ENCODE measurements at places on chromosomes 5 and 9.
A peak's percentile ranks its signal among the peaks of the same experiment; 100 is the strongest.

GRCh38 chr5:168317521-168318147, 26.2 kb downstream of the WWC1 start:
- no peak for DNase-seq

DNA sequence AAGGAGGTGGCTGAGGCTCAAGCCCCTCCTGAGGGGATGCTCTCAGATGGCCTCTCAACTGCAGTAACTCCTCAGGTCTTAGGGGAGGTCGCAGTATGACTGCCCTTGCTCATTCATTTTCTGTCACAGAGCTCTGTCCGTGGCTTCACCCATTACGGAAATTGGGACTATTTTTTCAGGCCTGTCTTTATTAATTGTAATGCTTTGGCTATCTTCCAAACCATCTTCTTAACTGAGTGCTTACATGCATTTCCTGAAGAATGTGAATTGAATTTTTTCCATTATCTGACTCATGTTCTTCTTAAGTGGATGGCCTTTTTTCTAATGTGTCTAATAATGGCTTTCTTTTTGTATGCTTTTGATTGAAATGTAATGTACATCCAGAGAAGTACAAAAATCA, 36.4 kb upstream of the SV2C start:
- no peak for DNase-seq

DNA sequence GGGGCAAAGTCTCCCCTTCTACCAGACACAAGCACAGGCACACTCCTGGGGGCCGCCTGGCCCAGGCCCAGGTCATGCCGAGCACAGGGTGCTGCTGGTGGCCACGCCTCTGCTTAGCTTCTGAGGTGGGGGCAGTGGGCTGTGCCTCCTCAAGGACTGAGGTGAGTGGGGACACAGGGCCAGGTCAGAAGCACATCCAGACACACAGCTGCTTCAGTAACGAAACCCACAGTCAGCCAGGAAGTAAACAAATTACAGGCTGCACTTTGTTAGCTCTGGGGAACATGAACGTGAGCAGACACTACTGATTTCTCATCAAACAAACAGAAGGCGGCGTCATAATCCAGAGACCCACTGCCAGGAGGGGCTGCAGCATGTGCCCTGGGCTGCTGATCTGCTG, 192.4 kb downstream of the HSPA4 start:
- no peak for DNase-seq

GRCh38 chr5:138641547-138642298, 66.5 kb upstream of the HSPA9 start:
- DNase-seq, result no peak

GRCh38 chr9:91160599-91161464, 200.9 kb downstream of the AUH start:
- DNase-seq, result no peak

DNA sequence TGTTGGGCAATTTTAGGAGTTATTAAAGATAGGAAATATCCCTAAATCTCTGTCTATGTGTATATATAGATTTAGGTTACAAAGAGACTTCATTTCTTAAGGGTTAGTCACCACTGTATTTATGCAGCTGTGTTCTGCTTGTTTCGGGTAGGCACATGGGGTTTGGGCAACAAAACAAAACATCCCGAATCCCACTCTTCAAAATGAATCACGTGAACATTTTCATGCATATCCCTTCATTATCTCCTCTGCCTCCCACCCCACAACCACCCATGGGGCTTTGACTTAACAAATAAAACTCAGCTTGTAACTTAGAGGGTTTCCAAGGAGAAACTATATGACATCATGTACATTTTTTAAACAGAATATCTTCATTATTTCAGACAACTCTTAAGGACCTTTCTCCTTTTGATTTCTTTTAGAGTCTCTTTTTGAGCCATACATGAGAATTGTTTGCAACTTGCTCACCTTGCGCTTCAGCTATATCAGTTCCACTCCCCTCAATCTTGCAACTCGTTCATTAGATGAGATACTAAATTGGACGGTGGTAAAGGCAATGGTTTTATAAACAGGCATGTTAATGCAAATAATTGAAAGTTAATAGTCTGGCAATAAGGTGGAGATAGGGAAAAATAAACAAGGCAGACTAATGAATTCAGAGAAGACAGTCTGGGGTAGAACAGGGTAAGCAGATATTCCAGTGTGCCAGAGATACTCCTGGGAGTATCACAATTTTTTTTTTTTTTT, 136.7 kb downstream of the CD180 start:
- no peak for DNase-seq

- no peak for DNase-seq
Measured at GRCh38 chr5:57986761-57987341, 473.0 kb downstream of the PLK2 start.

DNA sequence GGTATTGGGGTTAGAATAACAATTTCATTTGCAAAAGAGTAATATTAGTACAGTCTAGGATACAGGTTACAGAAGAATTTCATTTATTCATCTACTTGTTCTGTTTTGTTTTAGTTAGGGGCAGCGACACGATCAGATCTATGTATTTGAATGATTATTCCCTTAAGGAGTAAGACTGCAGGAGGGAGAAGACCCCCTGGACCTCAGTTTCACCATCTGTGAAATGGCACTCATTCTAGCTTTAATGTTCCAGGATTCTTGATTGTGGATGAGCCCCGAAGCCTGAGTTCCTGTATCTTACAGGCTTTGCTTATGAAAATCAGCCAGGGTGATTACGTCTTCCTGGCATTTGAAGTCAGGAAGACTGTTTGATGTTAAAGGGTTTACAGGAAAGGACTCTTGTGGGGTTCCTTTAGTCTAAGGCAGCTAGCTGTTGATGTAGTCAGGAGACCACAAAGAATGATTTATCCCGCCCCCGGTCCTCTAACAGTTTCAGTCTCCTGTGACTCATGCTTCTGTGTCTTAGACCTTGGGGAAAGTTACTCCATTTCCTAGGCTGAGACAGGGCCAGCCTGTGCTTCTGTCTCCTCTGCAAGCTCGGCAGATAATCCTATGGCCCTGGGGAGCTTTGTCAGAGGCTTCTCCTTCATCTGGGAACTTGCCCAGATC, 11.5 kb downstream of the SMIM3 start:
- DNase-seq, result peak; percentile 69

DNA sequence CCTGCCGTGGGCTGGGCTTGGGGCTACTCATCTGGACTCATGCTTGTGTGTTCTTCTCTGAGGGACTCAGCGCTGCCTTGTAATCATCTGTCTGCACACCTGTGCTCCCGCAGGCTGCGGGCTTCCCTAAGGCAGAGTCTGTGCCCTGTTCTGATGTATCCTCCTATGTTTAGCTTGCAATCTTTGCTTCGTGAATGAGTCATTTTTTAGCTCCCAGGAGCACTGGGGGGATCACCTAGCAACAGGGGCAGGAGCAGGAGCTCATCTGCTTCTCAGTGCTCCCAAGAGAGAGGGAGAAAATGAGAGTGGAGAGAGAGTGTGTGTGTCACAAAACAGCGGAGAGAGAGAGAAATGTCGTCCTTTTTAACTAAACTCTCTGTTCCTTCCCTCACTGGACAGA, 202.4 kb upstream of the ZNF618 start:
- DNase-seq, result no peak

DNA sequence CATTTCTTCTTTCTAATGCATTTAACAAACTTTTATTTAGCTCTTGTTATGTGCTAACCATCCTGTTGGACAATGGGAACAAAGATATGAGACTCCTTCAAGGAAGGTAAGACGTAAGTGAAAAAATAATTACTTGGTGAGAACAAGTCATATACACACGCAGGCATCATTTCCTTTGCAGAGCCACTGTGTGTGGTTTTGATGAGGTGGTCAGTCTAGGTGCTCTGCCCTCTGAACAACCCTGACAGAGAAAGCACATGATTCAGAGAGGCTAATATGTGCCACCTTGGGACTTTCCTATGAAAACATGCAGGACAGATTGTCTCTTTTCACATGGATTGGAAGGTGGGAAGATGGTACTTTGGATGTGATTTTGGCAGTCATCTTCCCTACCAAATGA, 1162.5 kb upstream of the DMAC1 start:
- DNase-seq, result no peak

DNA sequence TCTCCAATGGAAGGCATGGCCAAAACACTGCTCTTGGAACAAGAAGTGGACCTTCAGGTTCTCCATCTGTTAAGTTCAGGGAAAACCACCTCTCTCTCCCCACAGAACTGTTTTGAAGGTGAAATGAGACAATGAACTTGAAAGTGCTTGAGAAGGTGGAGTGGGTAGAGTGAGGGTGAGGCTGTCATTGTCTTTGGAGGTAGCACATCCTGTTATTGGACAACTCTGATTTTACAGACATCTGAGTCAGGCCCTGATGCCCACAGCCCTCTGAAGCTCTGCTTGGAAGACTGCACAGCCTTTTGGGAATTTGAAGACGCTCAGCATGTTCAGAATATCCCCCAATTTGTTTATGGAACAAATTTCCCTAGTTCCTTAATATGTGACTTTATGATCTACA, 27.6 kb upstream of the TEX48 start:
- DNase-seq, result no peak

- DNase-seq, result no peak
Measured at GRCh38 chr9:124274738-124275137, 17.0 kb downstream of the NEK6 start.

- DNase-seq, result no peak
Measured at GRCh38 chr9:96031366-96031824, 155.9 kb downstream of the ERCC6L2 start.

- DNase-seq, result no peak
Measured at GRCh38 chr5:170067152-170067551, 38.5 kb upstream of the FOXI1 start.

- no peak for DNase-seq
Measured at GRCh38 chr9:98287384-98287783, 31.9 kb upstream of the TBC1D2 start.

- no peak for DNase-seq
Measured at GRCh38 chr5:178304761-178305645, 72.4 kb upstream of the PHYKPL start.

DNA sequence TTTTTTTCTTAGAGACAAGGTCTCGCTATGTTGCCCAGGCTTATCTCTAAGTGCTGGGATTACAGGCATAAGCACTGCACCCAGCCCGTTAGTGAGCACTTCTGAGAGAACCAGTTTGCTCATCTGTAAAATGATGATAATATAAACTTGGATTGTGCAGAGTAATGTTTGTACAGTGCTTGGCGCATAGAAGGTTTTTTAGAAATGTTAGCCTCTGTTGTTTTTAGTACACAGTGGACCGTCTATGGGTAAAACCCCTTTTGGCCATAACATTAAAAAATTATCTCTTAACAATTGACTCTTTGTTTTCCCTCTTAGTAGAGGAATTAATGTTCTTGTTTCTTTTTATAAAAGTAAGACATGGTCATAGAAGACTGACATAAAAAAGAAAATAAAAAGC, 202.1 kb downstream of the PCSK5 start:
- DNase-seq, result no peak

- no peak for DNase-seq
Measured at GRCh38 chr5:151348789-151349188, 1.4 kb upstream of the SLC36A2 start.

DNA sequence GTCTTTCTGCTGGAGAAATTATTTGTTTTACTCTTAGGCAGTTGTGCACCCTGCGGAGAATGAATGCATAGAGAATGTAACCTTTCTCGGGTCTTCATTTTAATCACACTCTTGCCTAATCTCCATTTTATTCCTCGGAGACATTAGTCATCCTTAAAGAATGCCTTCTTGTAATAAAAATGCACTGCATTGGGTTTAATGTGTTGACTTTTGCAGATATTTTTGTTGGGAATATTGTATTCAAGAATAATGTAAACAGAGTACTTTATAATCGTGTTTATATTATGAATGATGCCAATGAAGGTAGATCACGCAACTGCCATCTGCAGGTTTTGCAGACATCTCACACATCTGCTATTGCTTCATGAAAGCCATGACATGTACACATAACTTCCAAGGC, 1093.9 kb upstream of the CDH6 start:
- DNase-seq, result no peak

DNA sequence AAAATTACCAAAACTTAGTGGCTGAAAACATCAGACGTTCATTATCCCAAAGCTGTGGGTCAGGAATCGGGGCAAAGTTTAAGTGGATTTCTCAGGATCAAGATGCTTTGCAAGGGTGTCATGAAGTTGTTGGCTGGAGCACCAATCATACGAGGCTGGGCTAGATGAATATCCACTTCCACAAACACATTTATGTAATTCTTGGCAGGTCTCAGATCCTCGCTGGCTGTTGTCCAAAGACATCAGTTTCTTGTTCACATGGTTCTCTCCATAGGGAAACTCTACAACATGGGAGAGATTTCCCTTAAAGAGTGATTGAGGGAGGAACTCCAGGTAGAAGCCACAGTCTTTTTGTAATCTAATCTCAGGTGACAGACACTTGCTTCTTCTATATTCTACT, 20.2 kb upstream of the CCDC192 start:
- no peak for DNase-seq

DNA sequence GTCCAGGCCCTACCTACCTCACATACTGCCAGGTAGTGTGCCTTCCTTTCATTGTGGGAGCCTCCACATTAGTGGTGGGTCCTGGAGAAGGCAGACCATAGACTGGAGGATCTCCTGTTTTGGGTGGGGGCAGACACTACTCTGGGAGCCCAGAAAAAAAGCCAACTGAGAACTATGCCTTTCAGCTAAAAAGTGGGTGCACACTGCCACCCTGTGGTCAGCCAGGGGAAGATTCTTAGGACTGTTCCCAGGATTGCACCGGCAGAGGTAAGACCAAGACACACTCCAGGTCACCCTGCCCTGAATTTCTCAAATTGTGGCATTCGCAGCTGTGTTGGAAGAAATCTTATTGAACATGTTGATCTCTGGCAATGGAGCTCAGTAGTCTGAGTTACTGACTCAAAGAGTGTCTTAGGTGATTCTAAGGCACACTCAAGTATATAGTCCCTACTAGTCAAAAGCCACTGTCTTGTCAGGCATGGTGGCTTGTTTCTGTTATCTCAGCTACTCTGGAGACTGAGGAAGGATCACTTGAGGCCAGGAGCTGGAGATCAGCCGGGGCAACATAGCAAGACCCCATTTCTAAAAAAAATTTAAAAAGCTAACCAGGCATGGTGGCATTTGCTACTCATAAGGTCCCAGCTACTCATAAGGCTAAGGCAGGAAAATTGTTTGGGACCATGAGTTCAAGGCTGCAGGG, 3.6 kb downstream of the SIGMAR1 start:
- DNase-seq, result no peak

- DNase-seq, result no peak
Measured at GRCh38 chr9:132488626-132489025, 78.6 kb downstream of the CFAP77 start.

GRCh38 chr9:20707708-20708107, 23.6 kb downstream of the FOCAD start:
- DNase-seq, result no peak

- no peak for DNase-seq
Measured at GRCh38 chr9:20447291-20447690, 175.0 kb downstream of the MLLT3 start.

GRCh38 chr5:148858547-148858946, 32.1 kb downstream of the ADRB2 start:
- no peak for DNase-seq

- DNase-seq, result no peak
Measured at GRCh38 chr5:166561759-166562158, 1729.7 kb upstream of the WWC1 start.

- DNase-seq, result no peak
Measured at GRCh38 chr5:152593388-152593787, 188.3 kb upstream of the NMUR2 start.
